8988T (cell line): ENCODE measurements at places on chromosomes 16 and 17.

- DNase-seq, result no peak
These were observed 193.9 kb downstream of the ZNF18 start for GRCh38 chr17:11803231-11803969.

- DNase-seq, result no peak
These were observed 105.8 kb upstream of the GSE1 start for GRCh38 chr16:85507342-85507741.

GRCh38 chr17:76994237-76994637 is 126.0 kb downstream of the MGAT5B start:
- no peak for DNase-seq

GRCh38 chr16:58124601-58124915 is 4.6 kb downstream of the CFAP20 start:
- no peak for DNase-seq

GRCh38 chr17:13572581-13572980 is 29.1 kb downstream of the HS3ST3A1 start:
- no peak for DNase-seq

- no peak for DNase-seq
These were observed 116.4 kb upstream of the HS3ST4 start for GRCh38 chr16:25575363-25575762.

DNA sequence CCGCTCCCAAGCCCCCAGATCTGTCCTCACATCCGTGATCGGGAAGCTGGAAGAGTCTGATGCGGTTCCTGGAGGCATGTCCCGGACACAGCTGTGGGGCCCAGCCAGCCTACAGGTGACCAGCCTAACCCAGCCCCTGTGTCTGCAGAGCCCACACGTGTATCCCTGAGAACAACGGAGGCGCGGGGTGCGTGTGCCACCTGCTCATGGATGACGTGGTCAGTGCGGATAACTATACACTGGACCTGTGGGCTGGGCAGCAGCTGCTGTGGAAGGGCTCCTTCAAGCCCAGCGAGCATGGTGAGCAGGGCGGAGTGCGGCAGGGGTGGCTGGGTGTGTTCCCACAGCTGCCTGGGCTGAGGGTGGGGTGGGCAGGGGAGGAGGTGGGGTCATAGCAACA is 30.9 kb downstream of the IL4R start:
- DNase-seq, result no peak

DNA sequence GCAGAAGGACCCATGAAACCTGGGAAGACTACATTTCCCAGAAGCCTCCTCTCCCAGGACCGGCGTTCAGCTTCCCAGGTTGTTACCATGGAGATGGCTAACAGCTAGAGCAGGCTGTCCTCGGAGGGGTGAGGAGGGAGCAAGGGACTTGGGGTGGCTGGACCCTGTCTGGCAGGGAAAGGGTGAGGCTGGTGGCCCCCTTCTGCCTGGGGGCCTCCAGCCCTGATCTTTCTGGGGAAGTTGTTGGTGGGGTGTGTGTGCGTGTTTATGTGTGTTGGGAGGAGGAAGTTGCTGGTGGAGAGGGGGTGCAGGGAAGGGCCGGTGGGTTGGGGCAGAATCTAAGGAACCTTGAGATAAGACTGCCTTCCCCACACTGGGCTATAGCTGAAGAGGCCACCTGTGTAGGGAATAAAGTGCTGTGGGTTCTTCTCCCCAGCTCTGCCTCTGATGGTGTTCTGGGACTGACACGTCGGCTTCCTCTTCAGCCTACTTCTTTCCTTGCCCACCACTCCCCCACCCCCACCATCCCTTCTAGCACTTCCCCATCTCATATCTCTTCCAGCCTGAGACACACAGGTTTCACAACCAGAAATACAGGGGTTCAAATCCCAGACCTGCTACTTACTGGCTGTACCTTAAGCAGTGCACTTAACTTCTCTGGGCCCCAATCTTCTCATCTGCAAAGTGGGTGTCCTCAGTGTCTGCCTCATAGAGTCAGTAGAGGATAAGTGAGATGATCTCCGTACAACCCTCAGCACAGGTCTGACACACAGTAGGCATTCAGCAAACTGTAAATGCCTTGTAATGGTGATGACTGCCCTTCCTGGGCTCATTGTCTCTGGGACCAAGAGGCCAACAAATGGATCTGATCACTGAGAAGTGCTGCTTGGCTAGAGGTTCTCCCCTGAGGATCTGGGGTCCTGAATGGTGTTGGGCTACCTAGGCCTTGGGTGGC is at the start of gene DRC7:
Gene DRC7, plus strand, starts transcription at position 82 of the 955 bp plus-strand sequence. CDS start 3,144 bp downstream, outside the sequence.
- DNase-seq, result peak; percentile 92

DNA sequence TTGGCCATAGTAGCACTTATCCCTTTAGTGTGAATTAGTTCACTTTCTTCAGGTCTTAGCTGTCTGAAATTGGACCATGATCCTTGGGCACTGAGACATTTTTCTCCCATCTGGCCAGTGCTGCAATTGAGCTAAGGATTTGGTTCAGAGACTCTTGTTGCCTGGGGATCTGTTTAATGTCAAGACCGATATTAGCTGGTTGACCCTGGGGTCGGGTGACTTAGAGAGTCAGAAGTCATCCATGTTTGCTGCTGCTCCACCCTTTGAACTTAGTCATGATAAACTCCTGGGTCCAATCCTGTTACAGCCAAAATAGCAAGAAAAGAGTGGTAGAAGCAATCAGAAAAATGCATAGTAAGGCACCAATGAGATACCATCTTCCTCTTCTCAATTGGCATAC is 45.8 kb upstream of the TOX3 start:
- no peak for DNase-seq

DNA sequence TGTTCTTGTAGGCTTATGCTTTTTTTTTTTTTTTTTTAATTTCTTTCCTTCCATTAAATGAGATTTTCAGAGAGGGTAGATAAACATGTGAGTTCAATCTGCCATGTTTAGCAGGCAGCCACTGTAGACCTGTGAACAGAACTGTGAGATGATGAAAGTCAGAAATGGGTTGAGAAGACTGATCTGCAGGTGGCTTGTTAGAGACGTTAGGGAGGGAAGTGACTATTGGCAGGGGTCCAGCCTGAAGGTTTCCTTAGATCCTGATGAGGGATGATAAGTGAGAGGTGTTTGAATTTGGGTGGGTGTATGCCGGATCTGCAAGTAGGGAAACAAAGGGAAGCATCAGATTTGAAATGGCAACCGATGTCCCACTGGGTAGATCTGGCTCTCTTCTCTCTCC is 157.8 kb downstream of the HS3ST3B1 start:
- DNase-seq, result no peak

- no peak for DNase-seq
These were observed 22.9 kb upstream of the MPRIP start for GRCh38 chr17:17019430-17019762.

DNA sequence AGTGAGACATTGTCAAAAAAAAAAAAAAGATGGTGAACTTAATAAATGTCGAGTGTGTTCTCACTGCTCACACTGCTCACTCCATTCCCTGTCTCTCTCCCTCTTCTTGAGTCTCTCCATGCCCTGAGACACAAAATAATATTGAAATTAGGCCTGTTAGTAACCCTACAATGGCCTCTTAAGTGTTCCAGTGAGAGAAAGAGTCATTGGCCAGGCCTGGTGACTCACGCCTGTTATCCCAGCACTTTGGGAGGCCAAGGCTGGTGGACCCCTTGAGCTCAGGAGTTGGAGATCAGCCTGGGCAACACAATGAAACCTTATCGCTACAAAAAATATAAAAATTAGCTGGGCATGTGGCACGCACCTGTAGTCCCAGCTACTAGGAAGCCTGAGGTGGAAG is 16.2 kb upstream of the CSF3 start:
- no peak for DNase-seq

DNA sequence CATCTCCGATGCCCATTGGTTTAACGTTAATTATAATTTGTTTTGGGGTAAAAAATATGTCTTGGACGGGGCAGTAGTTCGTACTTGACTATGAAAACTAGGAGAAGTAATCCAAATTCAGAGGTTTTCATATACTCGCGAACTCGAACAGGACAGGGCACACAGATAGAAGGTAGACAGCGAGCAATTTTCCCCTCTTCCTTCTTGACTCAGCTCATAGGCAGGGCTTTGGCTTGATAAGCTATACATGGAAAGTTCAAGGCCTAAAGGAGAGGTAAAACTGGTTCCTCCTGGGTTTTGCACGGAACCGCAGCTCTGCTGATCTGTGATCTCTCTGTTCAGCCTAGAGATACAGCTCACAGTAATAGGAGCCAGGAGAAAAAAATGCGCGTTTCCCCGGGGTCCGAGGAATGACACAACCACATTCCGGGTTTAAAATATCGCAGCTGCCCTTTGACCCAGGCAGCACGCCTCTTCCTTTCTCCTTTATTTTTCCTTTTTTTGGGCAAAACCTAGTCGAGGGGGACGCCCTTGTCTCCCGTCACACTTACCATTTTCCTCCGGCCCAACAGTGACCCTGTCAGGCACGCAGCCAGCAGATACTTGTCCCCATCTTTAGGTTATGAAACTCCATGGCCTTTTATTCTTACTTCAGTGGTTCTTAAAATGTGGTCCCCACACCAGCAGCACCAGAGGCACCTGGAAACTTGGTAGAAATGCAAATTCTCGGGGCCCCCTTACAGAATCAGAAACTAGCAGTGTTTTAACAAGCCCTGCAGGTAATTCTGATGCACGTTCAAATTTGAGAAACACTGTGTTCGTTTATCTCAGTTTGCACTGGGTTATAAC is 1.7 kb upstream of the LASP1 start:
- no peak for DNase-seq

DNA sequence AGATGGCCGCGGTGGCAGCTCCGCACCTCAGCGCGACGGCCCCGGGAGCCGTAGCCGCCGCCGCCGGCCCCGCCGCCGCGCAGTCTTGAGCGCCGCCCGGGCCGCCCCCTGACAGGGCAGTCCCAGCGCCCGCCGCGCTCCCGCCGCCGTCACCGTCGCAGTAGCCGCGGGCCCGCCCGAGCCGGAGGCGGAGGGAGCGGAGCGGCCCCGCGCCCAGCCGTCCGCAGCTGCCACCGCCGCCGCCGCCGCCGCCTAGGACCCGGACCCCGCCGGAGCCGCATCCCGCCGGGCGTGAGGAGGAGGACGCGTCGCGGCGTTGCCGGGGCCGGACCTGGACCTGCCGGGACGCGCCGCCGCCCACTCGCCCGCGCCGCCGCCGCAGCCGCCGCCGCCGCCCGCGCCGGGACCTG is 218 bp downstream of the TNRC6C start:
- no peak for DNase-seq

DNA sequence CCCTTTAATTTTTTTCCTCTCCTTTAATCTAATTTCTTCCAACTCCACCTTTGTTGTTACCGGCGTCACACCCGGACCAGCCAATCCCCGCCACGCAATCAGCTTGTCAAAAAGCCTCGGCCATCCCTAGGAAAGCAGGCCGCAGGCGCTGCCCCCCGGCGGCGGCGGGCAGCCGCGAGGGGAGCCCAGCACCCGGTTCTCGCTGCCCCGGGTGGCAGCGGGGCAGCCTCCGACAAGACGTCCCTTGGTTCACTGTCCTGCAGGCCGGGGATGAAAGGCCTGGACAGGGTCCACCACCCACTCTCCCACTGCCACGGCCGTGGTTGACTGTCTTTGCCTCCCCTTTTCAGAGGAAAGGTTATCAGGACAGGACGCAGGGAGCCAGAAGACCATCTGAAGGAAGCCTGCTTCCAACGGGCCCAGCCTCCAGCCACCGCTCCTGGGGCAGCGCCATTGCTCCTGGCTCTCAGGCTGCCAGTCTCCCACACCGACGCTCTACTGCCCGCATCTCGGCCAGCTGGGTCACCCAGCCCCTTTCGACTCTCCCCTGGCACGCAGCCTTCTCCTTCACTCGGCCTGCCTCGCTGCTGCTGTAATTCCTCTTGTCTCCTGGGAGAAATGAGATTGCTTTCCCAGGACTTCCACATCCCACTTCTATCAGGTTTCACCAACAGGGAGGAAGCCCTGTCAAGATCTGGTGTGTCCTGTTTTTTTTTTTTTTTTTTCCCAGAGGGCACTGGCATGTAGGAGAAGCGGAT is 2.8 kb upstream of the UBTF start:
- DNase-seq, result peak; percentile 69

- DNase-seq, result no peak
These were observed 11.2 kb downstream of the CDK5RAP3 start for GRCh38 chr17:47982091-47982617.

DNA sequence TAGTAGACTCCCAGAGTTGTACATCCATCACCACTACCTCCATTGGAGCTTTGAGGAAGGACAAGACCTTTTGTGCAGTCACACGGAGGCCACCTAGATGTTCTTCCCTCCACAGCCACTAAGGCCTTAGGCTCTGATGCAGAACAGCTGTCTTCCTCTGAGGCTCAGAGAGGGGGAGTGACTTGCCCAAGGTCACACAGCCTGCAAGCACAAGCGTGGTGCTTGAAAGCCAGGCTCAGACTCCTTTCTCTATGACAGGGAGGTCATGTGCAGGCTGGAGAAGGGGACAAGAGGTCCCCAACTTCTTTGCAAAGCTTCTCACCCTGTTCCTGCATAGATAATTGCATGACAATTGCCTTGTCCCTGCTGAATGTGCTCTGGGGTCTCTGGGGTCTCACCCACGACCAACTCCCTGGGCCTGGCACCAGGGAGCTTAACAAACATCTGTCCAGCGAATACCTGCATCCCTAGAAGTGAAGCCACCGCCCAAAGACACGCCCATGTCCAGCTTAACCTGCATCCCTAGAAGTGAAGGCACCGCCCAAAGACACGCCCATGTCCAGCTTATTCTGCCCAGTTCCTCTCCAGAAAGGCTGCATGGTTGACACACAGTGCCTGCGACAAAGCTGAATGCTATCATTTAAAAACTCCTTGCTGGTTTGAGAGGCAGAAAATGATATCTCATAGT is 12.7 kb downstream of the SCGB1C2 start:
- no peak for DNase-seq

DNA sequence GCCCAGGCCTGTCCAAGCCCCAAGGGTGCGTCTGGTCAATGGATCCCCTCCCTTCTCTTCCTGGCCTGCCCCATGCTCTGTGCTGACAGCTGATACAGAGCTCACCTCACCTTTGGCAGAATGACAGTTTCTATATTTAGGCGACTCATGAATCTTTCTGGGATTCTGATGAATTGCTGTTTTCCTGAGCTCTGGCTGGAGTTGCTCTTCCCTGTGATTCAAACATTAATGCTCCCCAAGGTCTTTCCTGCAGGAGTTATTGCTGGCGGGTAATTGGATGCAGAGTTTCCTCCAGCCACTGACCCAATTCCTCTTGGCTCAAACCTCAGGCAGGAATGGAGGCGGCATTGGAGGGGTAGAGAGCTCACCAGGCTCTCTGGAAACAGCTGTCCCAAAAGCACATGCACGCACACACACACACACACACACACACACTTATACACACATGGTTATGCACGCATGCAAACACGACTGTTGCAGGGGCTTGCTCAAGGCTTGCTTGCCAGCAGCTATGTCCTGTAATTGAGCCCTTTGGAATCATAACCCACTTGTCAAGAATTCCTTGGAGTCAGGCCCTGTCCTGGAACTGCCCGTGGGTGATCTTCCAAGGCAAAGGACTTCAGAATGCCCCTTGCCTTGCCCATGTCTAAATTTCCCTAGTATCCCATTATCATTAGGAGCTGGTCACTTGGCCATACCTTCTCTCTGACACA is 128.8 kb downstream of the ASIC2 start:
- no peak for DNase-seq

GRCh38 chr17:1322480-1322879 is 43.0 kb downstream of the TRARG1 start:
- DNase-seq, result no peak

- DNase-seq, result no peak
These were observed 133.6 kb downstream of the SNX11 start for GRCh38 chr17:48241131-48241591.

GRCh38 chr17:4837471-4838308 is 4.5 kb downstream of the MINK1 start:
- DNase-seq, result no peak

- DNase-seq, result no peak
These were observed 250.3 kb downstream of the FOXL1 start for GRCh38 chr16:86828653-86829052.

- DNase-seq, result no peak
These were observed 206.5 kb downstream of the ABCC12 start for GRCh38 chr16:47949276-47949675.

GRCh38 chr16:65745-66144 is 6.7 kb downstream of the RHBDF1 start:
- DNase-seq, result peak; percentile 95
